Glomerular endothelial cell (primary cell): ENCODE measurements at places on chromosomes 7 and 10. TPM values are rescaled to one million over a fixed set of nuclear protein-coding genes. Genes with fewer than 3 reads are reported as not detected.

The CUZD1 gene
- total RNA-seq, result 0.35 and 1.4 TPM in 2 replicates

The MICALL2 gene
- total RNA-seq, result 37.4 and 64.9 TPM in 2 replicates

The TMEM176B gene
- total RNA-seq, result not detected in 2 replicates

The SP8 gene
- not detected in 2 replicates for total RNA-seq

The COBL gene
- not detected in 2 replicates for total RNA-seq

The BEND7 gene
- 13.8 and 18.3 TPM in 2 replicates for total RNA-seq

The IDE gene
- total RNA-seq, result 26.0 and 30.7 TPM in 2 replicates

The CALML5 gene
- not detected in 2 replicates for total RNA-seq

The PON1 gene
- not detected in 2 replicates for total RNA-seq

The A1CF gene
- total RNA-seq, result not detected in 2 replicates

The CPED1 gene
- 2.0 and 2.3 TPM in 2 replicates for total RNA-seq

The OGDHL gene
- 0.58 TPM in 1 of 2 replicates, not detected in the other for total RNA-seq

The SCIN gene
- 0.35 and 0.58 TPM in 2 replicates for total RNA-seq

The IRF5 gene
- 0.73 TPM in 1 of 2 replicates, not detected in the other for total RNA-seq

The RAMP3 gene
- total RNA-seq, result not detected in 2 replicates

The ABCA13 gene
- total RNA-seq, result 0.18 and 0.44 TPM in 2 replicates

The IDI2 gene
- not detected in 2 replicates for total RNA-seq

The FAM25G gene
- not detected in 2 replicates for total RNA-seq

The ZKSCAN1 gene
- total RNA-seq, result 32.9 and 35.5 TPM in 2 replicates

The GIMAP6 gene
- 75.3 and 82.2 TPM in 2 replicates for total RNA-seq

The KEL gene
- total RNA-seq, result 0.18 TPM in 1 of 2 replicates, not detected in the other

The BCL7B gene
- 53.7 and 60.2 TPM in 2 replicates for total RNA-seq

The POLD2 gene
- total RNA-seq, result 44.6 and 55.5 TPM in 2 replicates

The PNLIP gene
- total RNA-seq, result not detected in 2 replicates

The AKR1C4 gene
- not detected in 2 replicates for total RNA-seq

The KCNH2 gene
- 0.87 TPM in 1 of 2 replicates, not detected in the other for total RNA-seq

The FAM24B gene
- 3.8 and 4.7 TPM in 2 replicates for total RNA-seq

The CTTNBP2 gene
- 1.5 and 3.9 TPM in 2 replicates for total RNA-seq

The ANKRD30A gene
- not detected in 2 replicates for total RNA-seq
